ENCODE measurements at places on chromosomes 7 and 10.

DNA sequence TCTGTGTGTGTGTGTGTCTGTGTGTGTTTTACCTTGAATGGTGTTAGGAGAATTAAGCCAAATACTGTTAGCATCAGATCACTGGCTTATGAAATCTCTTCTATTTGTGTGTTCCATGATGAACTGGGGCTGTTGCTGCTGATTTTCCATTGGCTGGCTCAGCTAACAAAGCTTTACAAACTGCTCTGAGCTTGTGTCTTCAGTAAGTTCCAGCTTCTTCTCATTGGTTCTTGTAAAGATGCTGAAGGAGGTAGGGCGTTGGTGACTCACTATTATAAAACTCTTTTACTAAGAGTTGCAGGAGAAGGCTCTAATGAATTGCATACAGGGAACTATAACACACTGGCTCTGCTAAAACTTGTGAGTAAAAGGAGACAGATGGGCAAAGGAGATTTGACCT lies 136.4 kb upstream of the PRKCQ start:
- DNase-seq = no peak

- DNase-seq = no peak
Observed at GRCh38 chr10:44244745-44245600, 139.9 kb downstream of the CXCL12 start.

DNA sequence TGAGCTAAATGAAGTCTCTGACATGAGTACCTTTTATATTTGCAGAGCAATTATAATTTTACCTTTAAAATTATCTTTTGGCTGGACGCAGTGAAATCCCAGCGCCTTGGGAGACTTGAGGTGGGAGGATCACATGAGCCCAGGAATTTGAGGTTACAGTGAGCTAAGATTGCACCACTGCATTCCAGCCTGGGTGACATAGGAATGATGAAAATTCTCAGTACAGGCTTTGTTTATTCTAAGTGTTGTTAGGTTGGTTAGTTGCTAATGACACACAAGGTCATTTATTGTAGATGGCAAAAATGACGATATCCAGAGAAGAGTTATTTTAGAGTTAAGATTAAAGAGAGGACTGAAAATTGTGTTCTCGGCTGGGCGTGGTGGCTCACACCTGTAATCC lies 87.6 kb downstream of the XRCC2 start:
- no peak for DNase-seq

DNA sequence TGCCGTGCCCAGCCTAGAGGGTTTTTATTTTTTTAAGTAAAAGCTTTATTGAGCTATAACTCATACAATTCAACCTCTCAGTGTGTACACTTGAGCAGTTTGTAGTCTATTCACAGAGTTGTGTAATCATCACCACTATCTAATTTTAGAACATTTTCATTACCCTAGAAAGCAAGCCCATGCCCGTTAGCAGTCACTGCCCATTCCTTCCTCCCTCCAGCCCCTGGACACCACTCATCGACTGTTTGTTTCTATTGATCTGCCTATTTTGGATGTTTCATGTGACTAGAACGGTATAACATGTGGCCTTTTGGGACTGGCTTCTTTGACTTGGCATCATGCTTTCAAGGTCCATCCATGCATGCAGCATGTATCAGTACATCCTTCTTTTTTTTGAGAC lies 25.7 kb upstream of the SEC61A2 start:
- no peak for DNase-seq

Measured in ureter (tissue), 1 donor.